ENCODE measurements at places on chromosomes 5 and 9.

DNA sequence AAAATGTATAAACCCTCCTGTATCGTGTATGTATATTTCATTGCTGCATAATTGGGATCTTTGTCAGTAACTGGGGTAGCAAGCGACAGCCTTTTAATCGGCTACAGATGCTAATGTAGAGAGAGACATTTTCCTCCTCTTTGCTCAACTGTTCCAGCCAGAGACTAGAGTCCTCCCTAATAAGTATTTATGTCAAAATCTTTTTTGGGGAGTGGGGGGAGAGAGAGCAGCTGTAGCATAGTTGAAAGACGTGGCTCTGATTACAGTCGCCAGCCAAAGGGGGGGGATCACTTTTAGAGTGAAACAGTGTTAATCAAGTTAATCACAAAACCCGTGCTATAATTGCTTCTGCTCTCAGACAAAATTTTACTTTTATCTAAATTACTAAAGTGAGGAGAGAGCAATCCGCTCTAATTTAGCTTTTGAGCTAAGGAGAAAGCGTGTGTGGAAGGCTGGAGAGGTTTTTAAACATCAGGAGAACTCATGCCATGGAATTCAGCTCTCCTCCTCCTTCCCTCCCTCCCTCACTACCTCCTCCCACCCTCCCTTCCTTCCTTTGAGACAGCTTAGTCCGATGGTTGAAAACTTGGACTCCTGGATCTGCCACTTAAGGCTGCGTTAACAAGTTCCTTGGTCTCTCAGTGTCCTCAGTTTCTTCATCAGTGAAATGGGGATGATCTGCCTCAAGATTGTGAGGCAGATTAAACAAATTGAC, 87.3 kb upstream of the ZNF618 start:
- no peak for DNase-seq

DNA sequence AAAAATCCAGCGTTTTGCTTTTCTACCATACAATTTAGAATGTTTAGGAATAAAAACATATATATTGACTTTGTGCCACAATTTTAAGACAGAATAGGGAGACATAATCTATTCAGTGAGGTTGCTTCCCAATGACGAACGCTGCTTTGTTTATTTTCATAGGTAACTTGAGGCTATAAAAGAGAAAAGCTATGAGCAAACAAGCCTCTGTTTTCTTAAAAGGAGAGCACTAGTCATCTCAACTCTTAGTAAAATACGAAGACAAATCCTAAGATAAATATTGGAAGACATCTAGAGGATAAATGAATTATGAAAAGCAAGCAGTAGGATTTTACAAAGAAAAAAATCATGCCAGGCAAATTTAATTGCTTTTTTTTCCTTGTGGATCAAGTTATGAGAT, 363.6 kb downstream of the ANXA1 start:
- DNase-seq: no peak

GRCh38 chr9:122309861-122310260, 45.2 kb downstream of the MRRF start:
- no peak for DNase-seq

DNA sequence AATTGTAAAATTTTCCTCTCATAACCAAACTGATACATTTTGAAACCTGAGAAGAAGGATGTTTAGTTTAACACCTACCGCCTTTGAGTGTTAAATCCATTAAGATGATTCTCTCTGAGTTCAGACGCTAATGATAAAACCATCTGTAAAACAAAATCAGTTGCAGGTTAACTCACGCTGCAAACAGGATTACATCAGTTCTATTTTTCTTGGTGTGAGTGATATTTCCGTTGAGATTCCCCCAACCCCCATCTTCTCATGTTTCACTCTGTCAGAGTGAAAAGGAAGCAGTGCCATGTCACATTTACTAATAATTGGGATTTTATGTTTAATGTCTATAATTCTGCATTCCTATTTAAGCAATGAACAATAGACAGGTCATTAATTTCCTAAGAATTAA, 146.5 kb downstream of the FANCC start:
- DNase-seq: no peak

DNA sequence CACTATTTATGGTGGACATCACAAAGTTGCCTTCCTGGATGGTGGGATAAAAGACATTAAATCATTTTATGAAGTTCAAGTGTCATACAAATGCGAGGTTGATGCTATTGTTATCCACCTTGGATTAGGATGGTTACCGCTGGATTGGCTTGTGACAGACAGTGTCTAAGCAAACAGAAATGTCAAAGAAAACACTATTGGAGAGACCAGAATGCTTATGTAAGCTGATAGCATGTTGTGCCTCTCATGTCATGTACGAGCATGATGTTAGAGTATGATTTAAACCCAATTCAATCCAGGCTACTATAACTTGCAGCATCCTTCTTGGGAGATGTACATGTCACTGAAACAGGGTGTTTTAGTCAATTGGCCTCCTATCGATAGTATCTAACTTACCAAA, 178.8 kb upstream of the C9orf72 start:
- DNase-seq: no peak

DNA sequence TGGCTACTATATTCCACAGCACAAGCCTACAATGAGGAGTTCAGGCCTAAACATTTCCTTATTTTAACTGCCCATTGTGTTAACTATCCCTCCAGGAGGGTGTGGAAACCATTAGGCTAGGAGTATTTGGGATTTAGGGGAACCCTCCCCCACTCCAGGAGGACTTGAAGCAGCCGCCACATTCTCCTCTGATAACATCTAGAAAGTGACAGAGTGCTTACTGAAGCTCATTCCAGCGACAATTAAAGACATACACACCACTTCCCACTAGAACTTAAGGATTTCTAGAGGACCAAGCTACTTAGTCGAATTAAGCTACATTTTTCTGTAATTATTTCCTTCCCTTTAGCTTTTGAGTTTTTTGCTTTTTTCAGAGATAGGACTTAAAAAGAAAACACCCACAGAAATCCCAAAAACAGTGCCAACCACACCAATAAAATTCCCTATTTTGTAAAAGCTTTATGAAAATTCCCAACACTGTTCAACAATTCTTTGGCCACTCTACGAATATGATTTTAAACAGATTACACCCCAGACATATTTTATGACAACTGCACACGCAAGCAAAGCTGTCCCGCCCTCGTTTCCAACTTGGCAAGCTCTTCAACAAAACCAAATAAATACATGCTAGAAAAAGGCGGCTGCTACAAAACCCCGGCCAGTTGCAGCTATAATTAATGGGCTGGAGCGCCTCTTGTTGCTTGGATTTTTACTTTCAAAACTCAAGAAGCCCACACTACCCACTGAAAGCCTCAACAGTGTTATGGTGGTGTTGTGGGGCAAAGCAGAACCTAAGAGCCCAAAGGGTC, 4.5 kb downstream of the ROR2 start:
- no peak for DNase-seq

- DNase-seq: no peak
Observed at GRCh38 chr5:23014266-23014665, 161.1 kb upstream of the CDH12 start.

- DNase-seq: no peak
Observed at GRCh38 chr5:144198386-144198785, 27.7 kb downstream of the KCTD16 start.

- no peak for DNase-seq
Observed at GRCh38 chr9:86822006-86822801, 125.1 kb downstream of the GAS1 start.
